ENCODE measurements at places on chromosomes 6 and 20.

DNA sequence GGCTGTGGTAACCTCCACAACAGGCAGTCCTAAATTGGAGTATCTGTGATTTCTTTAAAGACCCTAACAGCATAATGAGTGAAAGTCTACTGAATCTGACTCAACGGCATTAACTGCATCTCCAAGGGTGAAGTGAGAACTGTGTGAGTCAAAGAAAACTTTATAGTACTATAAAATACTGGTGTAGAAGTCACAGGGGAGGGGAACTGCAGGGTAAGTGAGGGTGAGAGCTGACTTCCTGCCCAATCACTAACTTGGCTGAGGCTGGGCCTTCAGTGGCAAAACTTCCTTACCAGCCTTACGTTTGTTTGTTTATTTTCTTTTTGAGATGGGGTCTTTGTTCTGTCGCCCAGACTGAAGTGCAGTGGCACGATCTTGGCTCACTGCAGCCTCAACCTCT, 109.8 kb downstream of the PTPRK start:
- no peak for DNase-seq

GRCh38 chr6:52741872-52742271, 21.4 kb downstream of the GSTA2 start:
- peak; percentile 55 for DNase-seq

GRCh38 chr20:59019217-59019616, at the start of gene TUBB1:
TSS of gene TUBB1 (plus strand) at chr20:59019429. CDS start at chr20:59019523, 94 bp downstream.
- DNase-seq = no peak

- DNase-seq = no peak
Measured at GRCh38 chr6:90350689-90351554, 54.3 kb upstream of the BACH2 start.

- no peak for DNase-seq
Measured at GRCh38 chr6:100234625-100235024, 230.1 kb downstream of the SIM1 start.

DNA sequence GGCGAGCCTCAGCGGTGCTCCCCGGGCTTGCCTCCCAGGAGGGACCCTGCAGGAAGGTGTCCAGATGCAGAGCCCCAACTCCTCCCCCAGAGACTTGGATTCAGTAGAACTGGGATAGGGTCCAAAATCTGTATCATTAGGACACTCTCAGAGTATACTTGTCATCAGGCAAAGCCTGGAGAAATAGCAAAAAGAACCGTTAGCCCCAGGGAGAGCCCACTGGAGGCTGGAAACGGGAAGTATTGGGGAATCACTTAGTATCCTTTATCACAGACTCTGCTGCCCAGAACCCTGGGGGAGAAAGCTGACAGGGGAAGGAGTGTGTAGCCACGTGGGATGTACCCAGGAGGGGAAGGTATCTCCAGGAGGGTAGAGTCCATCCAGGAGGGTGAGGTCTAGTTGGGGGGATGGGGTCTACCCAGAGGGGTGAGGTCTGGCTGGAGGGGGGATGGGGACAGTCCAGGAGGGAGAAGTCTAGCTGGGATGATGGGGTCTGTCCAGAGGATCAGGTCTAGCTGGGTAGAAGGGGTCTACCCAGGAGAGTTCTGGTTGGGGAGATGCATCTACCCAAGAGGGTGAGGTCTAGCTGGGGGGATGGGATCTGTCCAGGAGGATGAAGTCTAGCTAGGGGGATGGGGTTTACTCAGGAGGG, 107.2 kb downstream of the LY86 start:
- peak; percentile 79 for DNase-seq

DNA sequence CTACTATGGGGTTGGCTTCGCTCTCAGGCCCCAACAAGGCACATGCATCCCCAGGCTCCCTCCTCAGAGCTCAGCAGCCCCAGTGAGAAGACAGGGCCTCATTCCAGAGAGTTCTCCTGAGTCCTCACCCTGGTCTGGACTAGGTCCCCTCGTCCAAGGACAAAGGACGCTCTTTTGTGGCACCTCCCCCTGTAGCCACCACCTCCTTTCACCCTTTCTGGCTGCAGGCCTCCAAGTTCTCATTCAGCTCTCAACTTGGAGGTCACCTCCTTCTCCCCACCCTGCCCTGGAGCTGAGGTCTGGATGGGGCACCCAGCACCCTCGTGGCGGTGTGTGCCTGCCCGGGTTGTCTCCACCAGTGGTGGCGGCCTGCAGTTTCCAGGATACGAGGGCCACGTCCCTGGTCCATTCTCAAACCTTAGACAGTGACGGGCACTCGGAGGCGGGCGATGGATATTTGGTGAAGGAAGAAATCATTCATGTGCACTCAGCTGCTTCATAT, 2.5 kb downstream of the UNC93A start:
- DNase-seq = no peak

GRCh38 chr6:48183178-48183577, 72.2 kb upstream of the PTCHD4 start:
- no peak for DNase-seq

GRCh38 chr6:81999826-82000225, 247.3 kb upstream of the TENT5A start:
- DNase-seq = no peak

GRCh38 chr20:24868959-24869358, 80.1 kb upstream of the CST7 start:
- no peak for DNase-seq

GRCh38 chr20:15176929-15177328, 839.5 kb upstream of the FLRT3 start:
- no peak for DNase-seq

- peak; percentile 25 for DNase-seq
Measured at GRCh38 chr20:23156842-23157423, 70.8 kb upstream of the CD93 start.

GRCh38 chr20:5074232-5074674, 45.5 kb downstream of the PCNA start:
- no peak for DNase-seq

- DNase-seq = no peak
Measured at GRCh38 chr6:68054756-68055155, 580.3 kb upstream of the ADGRB3 start.

DNA sequence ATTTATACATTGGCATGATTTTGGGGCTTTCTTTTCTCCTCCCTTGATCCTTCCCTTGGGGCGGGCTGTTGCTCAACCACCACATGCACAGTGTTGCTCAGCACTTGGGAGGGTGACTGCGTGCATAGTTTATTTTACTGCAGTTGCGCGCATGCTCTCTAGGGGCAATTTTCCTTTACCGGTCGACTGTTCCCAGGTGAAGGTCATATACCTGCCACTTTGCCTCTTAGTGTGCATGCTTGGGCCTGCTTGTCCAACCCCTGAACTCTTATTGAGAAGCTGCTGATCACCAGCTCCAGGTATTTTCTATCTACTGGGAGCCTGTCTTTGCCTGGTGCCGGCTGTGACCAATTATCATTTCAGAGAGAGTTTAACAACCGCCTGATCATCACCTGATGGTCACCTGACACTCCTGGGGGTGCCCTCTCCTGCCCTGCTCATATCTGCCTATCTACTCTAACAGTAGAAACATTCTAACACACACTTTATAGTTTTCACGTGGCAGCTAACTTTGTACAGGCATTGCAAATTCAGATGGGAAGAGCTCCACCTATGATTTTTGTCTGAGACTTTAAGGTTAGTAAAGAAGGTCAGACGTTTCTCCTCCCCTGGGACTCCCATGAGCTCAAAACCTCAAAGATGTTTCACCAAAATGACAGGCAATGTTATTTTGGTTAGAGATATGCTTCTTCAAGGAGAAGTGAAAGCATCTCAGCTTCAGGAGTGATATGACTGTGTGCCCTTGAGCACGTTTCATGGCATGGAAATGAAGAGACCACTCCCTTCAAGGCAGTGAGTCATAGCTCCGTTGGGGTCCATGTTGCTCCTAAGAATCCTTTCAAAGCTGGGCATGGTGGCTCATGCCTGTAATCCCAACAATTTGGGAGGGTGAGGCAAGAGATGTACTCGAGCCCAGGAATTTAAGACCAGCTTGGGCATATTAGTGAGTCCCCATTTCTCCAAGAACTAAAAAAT, 227.5 kb upstream of the MYLIP start:
- no peak for DNase-seq

DNA sequence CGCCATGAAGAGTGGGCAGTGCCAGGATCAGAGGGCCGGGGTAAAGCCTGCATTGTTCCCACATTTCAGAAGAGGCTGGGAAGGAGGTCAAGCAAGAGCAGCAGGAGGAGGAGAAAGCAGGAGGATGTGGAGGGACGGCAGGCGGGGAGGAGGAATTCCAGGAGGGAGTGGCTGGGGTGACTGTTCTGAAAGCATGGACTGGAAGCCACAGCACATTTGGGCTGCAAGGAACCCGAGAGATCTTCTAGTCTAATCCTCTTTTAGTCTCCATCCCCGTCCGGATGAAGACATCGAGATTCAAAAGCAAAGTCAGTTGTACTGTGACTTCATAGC, 76.9 kb downstream of the FAM50B start:
- peak; percentile 68 for DNase-seq

Measured in GM23248 (cell line).